ENCODE measurements at places on chromosomes 7 and 10.

DNA sequence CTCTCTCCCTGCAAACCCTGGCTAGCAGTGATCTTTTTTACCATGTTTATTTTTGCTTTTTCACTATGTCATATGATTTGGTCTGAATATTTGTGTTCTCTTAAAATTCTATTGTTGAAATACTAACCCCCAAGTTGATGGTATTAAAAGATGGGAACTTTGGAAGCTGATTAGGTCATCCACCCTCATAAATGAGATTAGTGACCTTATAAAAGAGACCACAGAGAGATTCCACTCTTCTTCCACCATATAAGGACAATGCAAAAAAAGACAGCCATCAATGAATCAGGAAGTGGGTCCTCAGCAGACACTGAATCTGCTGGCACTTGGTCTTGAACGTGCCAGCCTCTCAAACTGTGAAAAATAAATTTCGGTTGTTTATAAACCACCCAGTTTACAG is 112.8 kb upstream of the KCND2 start:
- DNase-seq, result no peak

GRCh38 chr7:92813390-92814024 is 22.9 kb downstream of the CDK6 start:
- peak; percentile 44 for DNase-seq

DNA sequence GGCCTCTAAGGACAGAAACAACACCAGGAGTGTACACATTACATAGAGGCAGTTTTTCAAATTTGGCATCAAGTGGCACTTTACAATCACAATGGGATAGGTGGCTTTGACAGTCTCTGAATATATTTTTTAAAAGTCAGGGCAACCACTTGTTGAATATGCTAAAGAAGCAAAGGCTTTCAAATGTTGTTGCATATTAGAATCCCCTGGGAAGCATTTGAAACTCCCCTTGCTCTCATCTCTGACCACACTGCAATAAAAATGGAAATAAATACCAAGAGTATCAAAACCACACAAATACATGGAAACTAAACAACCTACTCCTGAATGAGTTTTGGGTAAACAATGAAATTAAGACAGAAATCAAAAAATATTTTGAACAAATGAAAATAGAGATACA is 106.5 kb upstream of the RAB11FIP2 start:
- no peak for DNase-seq

GRCh38 chr10:7903851-7904250 is 85.5 kb downstream of the TAF3 start:
- DNase-seq, result no peak

DNA sequence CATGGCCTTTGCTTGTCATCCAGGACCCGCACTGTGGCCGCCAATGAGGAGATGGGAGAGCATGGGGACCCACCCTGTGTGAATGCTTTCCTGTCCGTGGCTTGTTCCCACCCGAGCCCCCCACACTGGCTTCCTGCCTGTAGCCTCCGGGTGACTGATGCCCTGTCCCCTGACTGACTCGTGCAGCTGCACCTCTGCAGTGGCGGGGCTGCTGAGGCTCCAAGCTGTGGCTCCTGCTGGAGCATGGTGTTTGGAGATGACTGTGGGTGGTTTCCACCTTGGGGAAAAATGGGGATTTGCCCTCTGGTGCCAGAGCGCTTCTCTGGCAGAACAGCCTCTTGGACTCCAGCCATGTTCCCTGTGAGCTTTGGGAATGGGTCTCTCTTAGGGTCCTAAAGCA is 2.1 kb downstream of the CAMK1D start:
- DNase-seq, result peak; percentile 37

- DNase-seq, result no peak
Observed at GRCh38 chr7:71772779-71773178, 639.4 kb downstream of the CALN1 start.

All from stimulated activated naive CD8-positive, alpha-beta T cell treated with anti-CD3 and anti-CD28 coated beads, Interleukin-15, amount 100 ng/mL, for 72 hours (primary cell).